ENCODE measurements at places on chromosomes 5 and 9.

DNA sequence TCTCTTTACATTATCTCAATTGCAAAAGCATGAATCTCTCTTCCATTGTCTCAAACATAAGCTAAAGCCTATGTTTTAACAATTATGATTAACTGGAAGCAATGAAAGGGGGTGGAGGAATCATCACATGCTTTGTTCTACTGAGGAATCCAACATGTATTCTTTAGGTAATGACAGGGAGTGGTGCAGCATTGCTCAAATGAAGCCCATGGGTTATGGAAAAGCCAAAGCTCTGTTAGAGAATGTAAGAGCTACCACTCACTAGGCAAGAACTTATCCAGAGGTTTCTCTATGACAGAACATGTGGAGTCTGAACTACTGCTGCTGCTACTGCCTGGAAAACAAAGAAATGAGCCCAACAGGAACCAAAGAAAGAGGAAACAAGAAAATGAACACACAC lies 28.7 kb downstream of the KIF3A start:
- DNase-seq: no peak

- DNase-seq: no peak
Observed at GRCh38 chr5:74173241-74173640, 467.3 kb downstream of the ENC1 start.

DNA sequence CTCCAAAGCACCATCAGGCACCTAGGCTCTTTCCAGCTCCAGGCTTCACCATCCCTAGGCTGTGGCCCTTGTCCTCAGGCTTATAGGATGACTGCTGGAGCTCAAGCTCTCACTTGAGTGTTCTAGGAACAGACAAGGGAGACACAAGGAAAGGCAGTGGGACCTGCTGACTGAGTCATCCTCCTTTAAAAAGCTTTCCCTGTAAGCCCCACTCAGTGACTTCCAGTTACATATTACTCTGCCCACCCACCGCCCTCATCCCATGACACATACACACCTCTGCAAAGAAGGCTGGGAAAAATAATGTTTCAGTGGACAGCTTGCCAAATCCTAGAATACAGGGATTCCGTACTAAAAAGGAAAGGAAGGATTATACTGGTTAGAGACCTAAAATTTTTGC lies 154.2 kb upstream of the ZNF366 start:
- no peak for DNase-seq

DNA sequence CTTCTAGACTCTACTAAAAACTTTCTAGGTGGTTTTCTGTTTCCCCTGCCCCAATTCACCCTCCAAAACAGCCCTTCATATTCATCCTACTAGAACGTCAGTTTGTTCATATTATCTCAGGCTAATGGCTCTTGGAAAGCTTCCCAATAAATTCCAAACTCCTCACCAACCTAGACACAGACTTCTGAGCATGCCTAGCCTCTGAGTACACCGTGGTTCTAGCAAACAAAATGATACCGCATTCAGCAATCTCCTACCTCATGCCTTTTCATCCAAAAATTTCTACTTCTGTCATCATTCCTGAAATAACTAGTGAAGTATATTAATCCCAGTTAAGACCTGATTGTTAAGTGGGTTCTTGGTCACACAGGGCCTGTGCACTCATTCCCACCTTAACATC lies 46.5 kb upstream of the NR5A1 start:
- peak; percentile 79 for DNase-seq

- DNase-seq: no peak
Observed at GRCh38 chr5:41789434-41789833, 80.8 kb downstream of the OXCT1 start.
